ENCODE measurements at places on chromosomes 7 and 10.

- no peak for DNase-seq
These were observed 43.5 kb upstream of the CACUL1 start for GRCh38 chr10:118798231-118798662.

GRCh38 chr7:122316467-122317388 lies 12.2 kb upstream of the FEZF1 start:
- no peak for DNase-seq

DNA sequence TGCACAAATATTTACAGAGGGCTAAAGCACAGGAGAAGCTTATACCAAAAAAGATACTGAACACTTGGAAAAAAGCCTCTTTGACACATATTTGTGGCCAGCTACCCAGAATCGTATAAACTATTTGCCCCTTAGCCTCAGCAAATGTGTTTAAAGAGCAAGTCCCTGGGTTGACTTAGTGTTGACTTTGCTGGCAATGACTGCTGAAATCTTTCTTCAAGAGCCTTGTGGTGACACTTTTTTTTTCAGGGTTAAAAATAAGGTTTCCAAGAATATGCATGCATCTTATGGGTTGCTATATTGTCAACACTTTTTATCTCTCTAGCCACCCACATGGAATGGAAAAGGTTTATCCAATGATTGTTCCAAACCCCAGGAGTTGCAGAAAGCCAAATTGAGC lies 14.9 kb upstream of the PLEKHS1 start:
- DNase-seq: no peak

- DNase-seq: no peak
These were observed 53.8 kb upstream of the TCF7L2 start for GRCh38 chr10:112896273-112896672.

- DNase-seq: no peak
These were observed 5.8 kb downstream of the NUDCD3 start for GRCh38 chr7:44484482-44485313.

DNA sequence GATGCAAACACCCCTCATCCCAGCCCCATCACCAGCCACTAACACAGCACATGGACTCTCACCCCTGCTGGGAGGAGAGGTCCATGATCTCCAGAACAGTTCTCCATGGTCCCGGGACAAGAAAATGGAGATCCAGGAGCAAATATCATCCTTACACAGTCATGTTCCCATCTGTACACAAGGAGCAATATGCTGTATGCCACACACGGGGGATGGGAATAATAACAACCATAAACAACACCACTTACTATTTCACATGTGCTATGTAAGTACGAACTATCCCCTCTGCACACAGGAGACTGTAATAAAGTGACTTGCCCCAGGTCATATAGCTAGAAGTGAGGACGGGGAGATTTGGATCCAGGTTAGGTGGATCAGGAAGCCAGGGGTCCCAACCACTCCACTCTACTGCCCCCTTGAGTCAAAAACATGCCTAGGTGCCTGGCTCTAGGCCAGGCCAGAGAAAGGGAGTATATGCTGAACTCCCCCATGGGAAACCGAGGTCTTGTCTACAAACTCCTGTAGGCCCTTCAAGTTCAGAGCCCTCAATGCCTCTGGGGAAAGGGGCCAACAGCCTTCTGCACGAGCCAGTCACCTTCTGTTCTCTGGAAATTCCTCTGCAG lies 34.1 kb downstream of the LRRC20 start:
- no peak for DNase-seq

GRCh38 chr10:15715619-15716227 lies 4.0 kb downstream of the ITGA8 start:
- no peak for DNase-seq

DNA sequence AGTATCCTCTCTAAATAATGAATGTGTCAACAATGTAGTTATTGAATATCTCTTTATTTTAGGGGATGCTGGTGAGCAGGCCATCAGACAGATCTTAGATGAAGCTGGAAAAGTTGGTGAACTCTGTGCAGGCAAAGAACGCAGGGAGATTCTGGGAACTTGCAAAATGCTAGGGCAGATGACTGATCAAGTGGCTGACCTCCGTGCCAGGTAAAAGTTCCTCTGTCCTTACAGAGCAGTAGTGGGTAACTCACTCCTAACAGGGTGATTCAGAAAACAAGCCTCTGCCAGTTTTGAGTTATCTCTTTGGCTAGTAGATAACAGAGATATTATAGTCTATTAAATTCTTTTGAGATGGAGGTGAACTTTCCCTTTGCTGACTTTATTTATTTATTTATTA lies 67.3 kb downstream of the AP3M1 start:
- DNase-seq: no peak

GRCh38 chr10:6299234-6299633 lies 96.5 kb downstream of the PFKFB3 start:
- no peak for DNase-seq

GRCh38 chr10:44857363-44858016 lies 53.6 kb upstream of the TMEM72 start:
- peak; percentile 49 for DNase-seq

- no peak for DNase-seq
These were observed 104.6 kb upstream of the CACNA2D1 start for GRCh38 chr7:82548141-82548688.

DNA sequence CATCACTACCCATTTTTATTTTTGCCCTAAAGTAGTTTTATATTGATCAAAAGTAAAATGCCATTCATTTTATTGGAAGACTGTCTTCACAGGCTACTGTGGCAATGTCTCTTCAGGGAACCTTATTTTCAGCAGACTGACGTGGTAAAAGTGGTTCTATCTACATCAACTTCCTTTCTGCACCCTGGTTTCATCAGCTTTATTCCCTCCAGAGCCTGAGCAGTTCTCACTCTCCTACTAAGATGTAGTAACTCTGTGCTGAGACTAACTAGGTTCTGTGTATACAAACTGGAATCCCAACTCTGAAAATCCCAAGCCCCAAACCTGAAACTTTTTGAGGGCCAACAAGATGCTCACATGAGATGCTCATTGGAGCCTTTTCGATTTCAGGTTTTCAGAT lies 155.3 kb downstream of the SFMBT2 start:
- no peak for DNase-seq
